Stimulated activated CD8-positive, alpha-beta memory T cell treated with anti-CD3 and anti-CD28 coated beads, Interleukin-7, amount 100 ng/mL, for 1 hour (primary cell): ENCODE measurements at places on chromosomes 2 and 18.

- DNase-seq: no peak
Measured at GRCh38 chr2:45001869-45002385, 7.3 kb downstream of the SIX2 start.

DNA sequence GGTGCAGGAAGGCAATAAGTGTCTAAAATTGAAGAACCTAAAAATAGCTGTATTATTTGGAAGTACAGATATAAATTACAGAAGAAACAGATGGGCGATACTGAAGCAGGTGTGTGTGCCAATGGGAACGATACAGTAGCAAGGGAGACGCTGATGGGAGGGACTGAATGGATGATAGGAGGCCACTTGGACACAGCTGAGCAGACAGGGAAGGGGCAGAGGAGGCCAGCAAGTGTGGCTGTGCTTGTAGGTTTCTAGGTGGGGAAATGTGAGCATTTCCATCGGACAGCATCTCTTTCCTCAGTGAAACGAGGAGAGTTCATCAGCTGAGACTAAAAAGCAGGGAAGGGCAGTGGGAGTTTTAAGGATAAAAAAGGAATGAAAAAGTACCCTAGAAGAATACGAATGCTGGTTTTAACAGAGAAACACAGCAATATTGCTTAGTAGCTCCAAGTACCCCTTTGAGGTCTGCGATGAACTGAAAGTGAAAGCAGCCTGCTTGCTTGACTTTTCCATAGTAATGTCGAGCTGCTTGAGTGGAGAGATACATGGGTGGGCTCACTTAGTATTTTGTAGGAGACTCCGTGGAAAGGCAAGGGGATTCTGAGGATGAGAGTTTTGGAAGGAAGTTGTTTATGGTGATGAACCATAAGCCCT lies 91.7 kb upstream of the EPC2 start:
- DNase-seq: no peak

GRCh38 chr2:235025800-235026536 lies 74.2 kb downstream of the SH3BP4 start:
- no peak for DNase-seq

- no peak for DNase-seq
Measured at GRCh38 chr18:7334973-7335568, 104.2 kb downstream of the LRRC30 start.

GRCh38 chr18:21979171-21979560 lies 190.2 kb upstream of the GATA6 start:
- no peak for DNase-seq

- DNase-seq: no peak
Measured at GRCh38 chr18:3748086-3748485, 298.1 kb downstream of the TGIF1 start.

- DNase-seq: no peak
Measured at GRCh38 chr2:240703417-240704341, 12.0 kb downstream of the AQP12A start.

- no peak for DNase-seq
Measured at GRCh38 chr2:96775160-96775559, 14.5 kb downstream of the CNNM4 start.

DNA sequence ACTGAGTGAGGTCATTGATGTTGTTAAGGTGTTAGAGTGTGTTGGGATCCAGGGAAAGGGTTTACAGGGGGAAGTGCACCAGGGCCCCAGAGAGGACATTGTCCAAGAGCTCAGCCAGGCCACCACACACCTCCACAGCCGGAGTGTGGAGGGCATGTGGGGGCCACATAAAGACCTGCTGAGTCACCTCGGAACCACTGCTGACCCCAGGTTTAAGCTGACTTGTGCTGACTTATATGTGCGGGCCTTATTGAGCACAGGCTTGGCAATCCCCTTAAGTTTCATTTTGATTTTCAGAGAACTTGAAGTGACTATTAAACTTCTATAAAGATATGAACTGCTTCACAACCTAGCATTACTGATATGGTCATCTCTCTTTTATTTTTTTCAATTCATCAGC lies 166.2 kb upstream of the MAP3K20 start:
- DNase-seq: no peak

- DNase-seq: peak; percentile 72
Measured at GRCh38 chr2:118186110-118186857, 98.0 kb downstream of the INSIG2 start.

- DNase-seq: no peak
Measured at GRCh38 chr2:188576006-188576405, 284.3 kb downstream of the GULP1 start.

DNA sequence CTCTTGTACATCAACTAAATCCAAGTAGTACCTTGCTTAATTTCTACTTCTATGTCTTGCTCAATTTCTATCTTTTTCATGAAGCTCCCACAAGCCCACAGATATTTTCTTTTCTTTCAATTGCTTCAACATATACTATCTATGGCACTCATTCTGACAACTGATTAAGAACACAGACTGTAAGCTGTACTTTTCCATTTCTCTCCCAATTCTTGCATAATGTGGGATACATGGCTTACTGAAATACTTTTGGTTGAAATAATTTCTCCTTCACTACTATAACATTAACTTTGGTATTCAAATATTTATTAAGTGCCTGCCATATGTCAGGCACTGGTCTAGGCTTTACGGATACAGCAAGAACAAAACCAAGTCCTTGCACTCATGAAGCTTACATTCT lies 84.8 kb downstream of the GORASP2 start:
- no peak for DNase-seq

DNA sequence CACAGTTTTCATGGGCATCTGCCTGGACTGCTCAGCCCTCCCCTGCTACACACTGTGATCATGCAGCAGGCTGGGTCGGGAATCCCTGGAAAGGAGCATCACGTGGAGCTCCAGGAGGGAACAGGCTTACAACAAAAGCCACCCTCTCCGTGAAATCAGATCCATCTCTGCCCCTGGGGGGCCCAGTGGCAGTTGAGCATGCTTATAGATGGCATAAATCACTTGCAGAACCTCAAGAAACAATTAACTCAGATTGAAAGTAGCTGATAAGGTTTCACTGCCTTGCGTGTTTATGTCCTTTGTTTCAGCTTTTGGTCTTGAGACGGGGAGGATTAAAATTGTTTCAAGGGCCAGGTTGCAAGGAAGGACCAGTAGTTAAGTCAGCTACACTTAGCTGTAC lies 354.8 kb upstream of the MEIS1 start:
- DNase-seq: no peak

DNA sequence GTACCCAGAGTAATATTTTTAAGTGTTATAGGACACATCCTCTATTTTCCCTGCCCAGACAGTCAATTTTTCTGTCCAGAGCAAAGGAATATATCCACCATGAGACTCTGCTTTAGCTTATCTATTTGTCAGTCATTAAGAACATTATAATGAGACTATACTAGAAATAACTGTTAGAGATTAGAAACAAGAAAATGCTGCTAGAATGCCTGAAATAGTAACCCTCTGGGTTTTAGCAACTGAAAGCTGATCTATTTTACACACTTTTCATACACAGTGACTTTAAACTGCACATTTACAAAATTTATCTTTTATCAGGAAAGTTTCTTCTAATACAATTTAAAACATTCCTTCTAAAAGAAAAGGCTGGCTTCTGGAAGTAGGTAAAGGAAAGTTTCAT lies 39.6 kb downstream of the MBD2 start:
- DNase-seq: no peak

- no peak for DNase-seq
Measured at GRCh38 chr2:141492816-141493215, 638.0 kb downstream of the LRP1B start.

GRCh38 chr2:239245872-239246721 lies 154.7 kb downstream of the HDAC4 start:
- DNase-seq: no peak

- DNase-seq: no peak
Measured at GRCh38 chr2:138707392-138708074, 72.7 kb downstream of the NXPH2 start.

DNA sequence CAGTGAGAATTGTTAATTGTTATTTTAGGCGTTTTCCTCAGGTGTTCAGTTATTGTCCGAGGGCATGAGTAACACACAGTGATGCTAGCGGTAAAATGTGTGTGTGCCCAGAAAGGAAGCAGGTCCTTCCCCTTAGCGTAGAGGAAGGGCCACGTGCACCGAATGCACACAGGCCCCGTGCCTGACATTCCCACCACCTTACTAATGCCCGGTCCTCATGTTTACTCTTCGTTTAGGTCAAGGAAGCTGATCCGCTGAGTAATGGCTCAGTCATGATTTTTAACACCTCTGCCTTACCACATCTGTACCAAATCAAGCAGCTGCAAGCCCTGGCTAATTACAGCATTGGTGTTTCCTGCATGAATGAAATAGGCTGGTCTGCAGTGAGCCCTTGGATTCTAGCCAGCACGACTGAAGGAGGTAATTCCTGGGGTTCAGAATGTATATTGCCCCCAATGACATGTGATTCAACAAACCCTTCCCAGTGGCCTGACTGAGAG lies 76.7 kb downstream of the MERTK start:
- no peak for DNase-seq

DNA sequence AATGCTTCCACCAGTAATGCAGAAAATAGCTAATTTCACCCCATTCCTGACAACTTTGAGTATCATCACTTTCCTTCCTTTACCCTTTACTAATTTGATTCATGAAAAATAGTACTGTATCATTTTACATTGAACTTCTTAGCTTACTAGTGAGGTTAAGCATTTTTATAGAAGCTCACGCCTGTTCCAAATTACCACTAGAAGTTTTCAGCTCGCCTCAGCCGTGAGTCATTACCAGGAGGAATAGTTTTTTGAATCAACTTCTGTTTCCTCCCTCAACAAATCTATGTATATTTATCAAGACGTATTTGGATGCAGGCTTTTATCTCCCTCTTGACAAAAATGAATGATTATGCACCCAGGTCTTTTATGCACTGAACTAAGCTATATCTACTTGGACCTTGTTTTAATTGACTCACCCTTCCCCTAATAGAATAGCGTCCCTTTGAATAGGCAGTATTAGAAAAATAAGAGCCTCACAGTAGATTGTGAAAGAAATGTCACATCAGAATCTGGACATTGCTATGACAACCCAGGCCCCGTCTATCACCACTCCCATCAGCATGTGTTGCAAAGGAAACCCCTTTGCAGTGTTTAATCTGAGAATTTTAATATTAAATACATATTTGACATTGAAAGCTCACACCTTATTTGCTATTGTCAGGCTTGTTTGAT lies 207.4 kb upstream of the NRP2 start:
- DNase-seq: no peak

DNA sequence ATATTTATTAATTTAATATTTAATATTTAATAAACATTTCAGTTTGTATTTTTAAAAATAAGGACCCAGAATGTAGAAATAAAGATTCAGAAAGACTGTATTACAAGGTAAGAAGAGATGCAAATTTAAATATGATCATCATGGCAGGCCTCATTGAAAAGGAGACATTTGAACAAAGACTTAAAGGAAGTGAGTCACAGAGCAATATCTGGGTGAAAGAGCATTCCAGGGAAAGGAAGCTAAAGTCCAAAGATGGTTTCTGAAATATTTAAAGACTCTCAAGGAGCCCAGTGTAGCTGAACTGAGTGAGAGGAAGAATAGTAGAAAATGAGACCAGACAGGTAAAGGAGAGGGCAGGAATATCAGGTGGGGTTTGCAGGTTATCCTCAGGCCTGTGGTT lies 5.9 kb downstream of the SCYGR4 start:
- DNase-seq: no peak

DNA sequence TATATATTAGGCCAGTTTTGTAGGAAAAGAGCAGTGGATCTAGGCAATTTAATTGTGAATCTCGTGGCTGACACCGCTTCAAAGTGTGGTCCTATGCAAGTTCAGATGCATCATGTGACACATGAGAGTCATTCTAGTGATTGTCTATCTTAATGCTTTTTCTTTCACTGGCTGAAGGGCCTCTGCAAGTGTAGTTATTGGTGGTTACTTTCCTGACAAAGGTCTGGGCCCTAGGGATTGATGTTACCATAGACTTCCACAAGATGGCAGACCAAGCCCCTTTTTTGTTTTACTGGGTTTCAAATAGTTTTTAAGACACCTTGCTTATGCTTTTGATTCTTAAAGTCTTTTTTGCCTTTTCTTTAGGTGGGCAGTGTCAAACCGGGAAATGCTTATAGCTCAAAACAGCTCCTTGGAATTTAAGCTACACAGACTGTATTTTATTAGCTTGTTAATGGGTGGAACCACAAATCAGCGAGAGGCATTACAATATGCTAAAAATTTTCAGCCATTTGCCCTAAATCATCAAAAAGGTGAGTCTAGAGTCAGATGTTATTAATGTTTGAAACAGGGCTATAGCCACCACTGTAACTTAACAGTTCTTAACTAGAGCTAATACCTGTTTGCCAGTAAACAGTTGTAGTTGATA lies 25.9 kb downstream of the CD8A start:
- no peak for DNase-seq

- no peak for DNase-seq
Measured at GRCh38 chr2:173075781-173076580, at the start of gene MAP3K20. Gene MAP3K20, plus strand, starts transcription at chr2:173075846. Its CDS starts 15,186 bp downstream, at chr2:173091032.

- DNase-seq: no peak
Measured at GRCh38 chr2:9696731-9697130, 65.9 kb upstream of the YWHAQ start.
